ENCODE measurements at places on chromosomes 6 and 20.

DNA sequence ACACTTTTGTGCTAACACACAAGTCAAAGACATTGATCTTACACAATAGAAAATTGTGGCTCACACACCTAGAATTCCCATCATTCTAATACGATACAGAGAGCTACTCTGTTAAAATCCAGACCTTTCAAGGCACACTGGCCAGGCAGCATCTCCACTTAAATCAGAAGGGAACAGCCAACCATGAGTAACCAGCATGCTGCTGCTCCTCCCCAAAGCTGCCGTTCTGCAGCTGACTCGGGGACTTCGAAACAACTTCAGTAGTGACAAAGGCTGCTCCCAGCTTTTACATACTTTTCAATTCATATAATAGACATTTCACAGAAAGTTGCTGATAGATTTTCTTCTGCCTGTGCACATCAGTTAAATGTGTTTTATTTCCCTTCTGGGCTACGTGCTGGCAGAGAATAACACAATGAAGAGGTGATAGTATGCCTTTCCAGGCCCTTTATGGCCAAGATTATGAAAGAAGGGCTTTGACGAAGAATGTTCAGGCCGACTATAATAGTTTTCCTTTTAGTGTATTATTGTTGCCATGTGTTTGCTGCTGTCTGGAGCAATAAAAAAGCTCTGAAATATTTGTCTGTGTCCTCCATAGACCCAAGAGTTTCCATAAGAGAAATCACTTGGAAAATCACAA is 159.0 kb downstream of the GMDS start:
- DNase-seq, result no peak

DNA sequence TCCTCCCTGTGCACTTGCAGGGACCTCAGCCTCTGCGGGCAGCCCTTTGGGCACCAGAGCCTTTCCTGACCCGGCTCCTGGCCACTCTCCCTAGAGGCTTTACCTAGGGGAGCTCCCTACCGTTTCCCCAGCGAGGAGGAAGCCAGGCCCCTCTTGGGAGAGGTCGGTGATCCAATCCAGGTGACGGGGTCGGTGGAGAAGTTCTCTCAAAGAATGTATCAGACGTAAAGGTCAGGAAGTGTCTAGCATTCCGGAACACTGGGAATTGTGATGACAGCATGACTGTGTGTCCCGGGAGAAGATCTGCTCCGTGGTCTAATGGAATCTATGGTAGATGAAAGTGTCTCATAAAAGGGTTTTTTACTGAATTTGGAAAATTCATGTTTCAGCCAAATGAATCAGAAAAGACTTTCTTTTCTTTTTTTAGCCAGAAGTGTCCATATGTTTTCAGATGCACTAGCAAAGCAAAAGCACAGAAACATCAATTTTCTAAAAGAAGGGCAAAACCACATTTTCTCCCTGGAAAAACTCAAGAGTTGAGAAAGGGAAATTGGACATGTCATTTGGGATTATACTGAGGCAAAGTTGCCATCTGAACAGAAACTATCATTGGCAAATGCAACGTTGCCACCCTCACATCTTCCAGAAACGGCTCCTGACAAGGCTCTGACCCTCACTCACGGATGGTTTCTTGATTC is 289.4 kb downstream of the THBS2 start:
- no peak for DNase-seq

- DNase-seq, result no peak
Observed at GRCh38 chr6:158027590-158028285, 46.1 kb downstream of the SYNJ2 start.

- no peak for DNase-seq
Observed at GRCh38 chr6:71028236-71028876, 71.5 kb upstream of the B3GAT2 start.

DNA sequence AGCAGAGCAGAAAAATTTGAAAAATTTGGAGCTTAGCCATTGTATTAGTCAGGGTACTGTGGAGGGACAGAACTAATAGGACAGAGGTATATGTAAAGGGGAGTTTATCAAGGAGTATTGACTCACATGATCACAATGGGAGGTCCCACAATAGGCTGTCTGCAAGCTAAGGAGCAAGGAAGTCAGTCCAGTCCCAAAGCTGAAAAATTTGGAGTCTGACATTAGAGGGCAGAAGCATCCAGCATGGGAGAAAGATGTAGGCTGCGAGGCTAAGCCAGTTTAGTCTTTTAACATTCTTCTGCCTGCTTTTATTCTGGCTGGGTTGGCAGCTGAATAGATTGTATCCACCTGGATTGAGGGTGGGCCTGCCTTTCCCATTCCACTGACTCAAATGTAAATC is 82.0 kb downstream of the SMPDL3A start:
- no peak for DNase-seq

- DNase-seq, result no peak
Observed at GRCh38 chr6:86453232-86453631, 484.1 kb upstream of the HTR1E start.

- no peak for DNase-seq
Observed at GRCh38 chr20:17505636-17506517, 25.3 kb downstream of the BFSP1 start.

GRCh38 chr6:118776607-118777549 is 117.1 kb upstream of the ASF1A start:
- DNase-seq, result peak; percentile 5

Data from NCI-H510A (cell line).